ENCODE measurements at places on chromosomes 3 and 15.
A peak's percentile ranks its signal among the peaks of the same experiment; 100 is the strongest.

DNA sequence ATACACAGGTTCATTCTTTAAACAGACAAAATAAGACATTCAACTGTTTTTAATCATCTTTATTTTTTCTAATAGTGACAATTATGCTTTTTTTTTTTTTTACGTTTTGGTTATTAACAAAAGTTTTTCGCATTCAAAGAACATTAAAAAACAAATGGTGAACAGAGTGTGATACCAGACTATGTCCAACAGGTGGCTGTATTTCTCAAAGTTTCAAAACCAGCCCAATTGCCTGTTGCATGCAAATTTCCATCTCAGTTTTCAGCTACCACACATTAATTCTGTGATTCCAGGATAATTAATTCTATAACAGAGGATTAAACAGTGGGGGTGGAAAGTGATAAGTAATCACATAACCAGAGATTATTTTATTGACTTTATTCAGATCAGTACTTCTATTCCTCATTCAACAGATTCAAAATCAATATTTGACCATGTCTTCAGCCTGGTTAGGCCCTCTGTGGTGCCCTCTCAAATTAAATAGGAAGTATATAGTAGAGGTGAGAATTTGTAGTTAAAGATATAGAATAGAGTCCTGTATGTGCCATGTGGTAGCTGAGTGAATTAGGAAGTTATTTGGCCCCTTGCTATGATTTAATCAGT is 122.2 kb upstream of the DCBLD2 start:
- DNase-seq = no peak

GRCh38 chr3:179321668-179322285 is 1.1 kb upstream of the ZNF639 start:
- no peak for DNase-seq

GRCh38 chr3:152123457-152123856 is 145.3 kb upstream of the MBNL1 start:
- no peak for DNase-seq

DNA sequence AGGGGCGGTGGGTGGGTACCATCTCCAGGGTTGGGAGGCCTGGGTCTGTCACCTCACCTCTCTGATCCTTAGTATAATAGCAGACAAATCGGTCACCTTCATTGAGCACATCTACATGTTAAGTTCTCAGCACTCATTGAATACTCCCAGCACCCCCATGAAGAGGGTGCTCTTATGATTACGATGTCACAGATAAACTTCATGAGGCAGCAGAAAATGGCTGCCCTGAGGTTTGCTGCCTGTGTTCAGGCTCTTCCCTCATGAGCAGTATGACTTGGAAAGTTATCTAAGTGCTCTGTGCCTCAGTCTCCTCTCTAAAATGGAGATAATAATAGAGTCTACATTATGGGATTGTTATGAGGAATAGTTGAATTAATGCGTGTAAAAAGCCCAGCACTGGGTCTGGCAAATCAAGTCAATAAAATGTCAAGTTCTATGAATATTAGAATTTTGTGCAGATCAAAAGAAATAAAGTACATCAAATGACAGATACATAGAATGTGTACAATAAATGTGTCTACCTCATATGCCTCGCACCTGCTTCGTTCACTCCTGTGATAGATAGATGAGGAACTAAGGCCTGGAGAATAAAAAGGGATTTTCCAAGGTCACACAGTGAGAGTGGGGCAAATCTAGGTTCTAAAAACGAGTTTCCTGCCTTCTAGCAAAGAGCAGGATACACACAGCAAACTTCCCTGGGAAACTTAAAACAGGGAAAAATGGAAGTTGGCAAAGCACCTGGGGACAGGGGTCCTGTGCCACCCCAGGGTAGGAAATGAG is 142.2 kb upstream of the MRPS22 start:
- DNase-seq = no peak

GRCh38 chr15:41286665-41287333 is 45.6 kb downstream of the OIP5 start:
- no peak for DNase-seq

- no peak for DNase-seq
These were observed 595.6 kb downstream of the ROBO1 start for GRCh38 chr3:79172241-79172640.

DNA sequence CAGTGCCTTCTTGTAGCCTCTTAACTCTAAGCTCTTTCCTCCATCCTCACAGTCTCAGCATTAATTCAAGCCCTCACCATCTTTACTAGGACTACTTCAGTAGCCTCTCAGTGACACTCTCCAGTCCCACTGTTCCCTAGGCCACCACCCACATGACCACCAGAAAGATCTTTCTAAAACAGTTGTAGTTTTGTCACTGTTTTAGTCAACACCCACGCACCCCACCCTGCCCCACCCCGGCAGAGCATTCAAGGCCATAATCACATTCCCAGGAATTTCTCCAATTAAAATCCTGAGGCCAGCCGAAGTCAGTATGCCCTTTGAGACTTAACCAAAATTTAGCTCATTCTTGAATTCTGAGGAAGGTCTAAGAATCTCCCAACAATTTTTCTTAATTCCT is 31.2 kb upstream of the PSMD6 start:
- DNase-seq = no peak

DNA sequence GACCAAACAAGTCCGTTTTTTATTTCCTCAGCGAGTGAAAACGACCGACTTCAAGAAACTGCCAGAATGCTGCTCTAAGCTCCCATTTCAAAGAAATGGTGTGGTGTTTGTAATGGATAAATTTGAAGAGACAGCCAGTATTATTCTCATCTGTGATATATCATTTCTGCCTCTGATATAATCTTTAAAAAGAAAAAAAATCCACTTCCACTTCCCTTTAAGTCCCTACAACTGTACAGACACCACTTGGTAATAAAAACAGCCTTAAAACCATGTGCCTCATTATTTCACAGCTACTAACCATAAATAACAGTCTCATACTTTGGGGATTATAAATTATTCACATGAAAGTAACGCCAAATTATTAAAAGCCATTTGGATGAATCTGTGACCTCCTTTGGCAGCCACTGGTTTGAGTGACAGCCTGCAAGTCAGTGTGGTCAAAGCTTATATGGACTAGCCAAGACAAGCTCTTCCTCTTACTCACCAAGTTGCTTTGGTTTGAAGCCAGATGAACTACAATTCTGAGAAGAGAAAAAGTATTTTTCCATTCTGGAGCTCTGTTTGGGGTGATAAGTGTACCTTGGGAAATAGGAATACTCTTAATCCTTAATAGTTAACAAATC is 168.0 kb downstream of the SHOX2 start:
- DNase-seq = no peak

DNA sequence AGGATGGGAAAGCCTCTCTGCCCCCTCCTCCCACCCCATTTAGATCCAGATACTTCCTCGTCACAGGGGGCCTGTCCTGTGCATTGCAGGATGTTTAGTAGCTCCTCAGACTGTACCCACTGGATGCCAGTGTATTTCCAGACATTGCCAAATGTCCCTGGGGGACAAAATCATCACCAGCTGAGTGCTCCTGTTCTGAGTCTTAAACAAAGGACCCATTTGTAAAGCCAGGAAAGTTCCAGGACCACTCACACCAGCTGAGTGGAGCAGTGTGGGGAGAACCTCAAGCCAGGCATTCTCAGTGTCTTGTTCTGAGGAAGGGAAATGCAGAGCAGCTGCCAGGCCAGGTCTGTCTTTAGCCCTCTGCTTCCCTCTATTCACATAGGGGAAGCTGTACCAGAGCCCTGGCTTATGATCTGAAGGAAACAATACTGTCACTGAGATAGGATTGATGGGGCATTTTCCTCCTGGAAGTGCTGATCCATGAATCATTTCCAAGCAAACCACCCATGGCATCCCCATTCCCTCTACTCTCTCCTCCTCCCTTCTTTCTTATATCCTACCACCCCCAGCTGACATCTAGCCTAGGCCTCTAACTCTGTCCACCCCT is 67.4 kb upstream of the MEX3B start:
- DNase-seq = no peak

- DNase-seq = no peak
These were observed 1.6 kb downstream of the FRMD4B start for GRCh38 chr3:69384326-69384725.

GRCh38 chr15:66189291-66189690 is 64.3 kb downstream of the MEGF11 start:
- no peak for DNase-seq

DNA sequence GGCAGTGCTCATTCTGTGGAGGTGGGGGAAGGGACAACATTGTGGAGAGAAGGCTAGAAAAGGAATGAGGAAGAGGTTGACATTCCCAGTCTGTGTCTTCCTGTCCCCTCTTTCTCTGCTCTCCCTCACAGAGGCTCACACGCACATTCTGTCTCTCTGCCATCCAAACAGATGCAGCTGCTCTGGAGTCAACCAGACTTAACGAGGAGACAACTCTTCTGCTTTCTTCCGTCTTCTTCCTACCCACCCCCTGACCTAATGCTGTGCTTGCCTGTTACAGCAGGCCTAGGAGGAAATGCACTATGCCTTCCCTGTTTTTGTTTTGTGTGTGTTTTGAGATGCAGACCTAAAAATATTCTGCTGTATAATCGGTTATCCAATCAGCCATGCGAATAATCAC is 121.9 kb downstream of the CACNA1D start:
- DNase-seq = no peak

DNA sequence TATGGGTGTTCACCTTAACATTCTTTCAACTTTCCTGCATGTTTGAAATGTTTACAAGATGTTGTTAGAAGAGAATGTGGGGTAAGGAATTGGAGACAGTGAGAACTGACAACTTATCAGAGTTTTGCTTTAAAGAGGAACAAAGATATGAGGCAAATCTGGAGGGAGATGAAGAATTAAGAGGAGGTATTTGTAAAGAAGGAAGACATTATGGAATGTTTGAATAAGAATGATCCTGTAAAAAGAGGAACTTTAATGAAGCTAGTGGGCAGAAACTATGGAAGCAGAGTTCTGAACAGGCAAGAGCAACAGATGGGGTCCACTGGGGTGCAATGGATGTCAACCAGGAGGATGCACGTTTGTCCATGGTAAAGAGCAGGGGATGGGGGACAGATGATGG is 27.7 kb downstream of the PLD1 start:
- no peak for DNase-seq

- no peak for DNase-seq
These were observed 25.0 kb downstream of the MIX23 start for GRCh38 chr3:122357828-122358702.

- DNase-seq = no peak
These were observed 50.9 kb upstream of the NPHP3 start for GRCh38 chr3:132773071-132773619.

DNA sequence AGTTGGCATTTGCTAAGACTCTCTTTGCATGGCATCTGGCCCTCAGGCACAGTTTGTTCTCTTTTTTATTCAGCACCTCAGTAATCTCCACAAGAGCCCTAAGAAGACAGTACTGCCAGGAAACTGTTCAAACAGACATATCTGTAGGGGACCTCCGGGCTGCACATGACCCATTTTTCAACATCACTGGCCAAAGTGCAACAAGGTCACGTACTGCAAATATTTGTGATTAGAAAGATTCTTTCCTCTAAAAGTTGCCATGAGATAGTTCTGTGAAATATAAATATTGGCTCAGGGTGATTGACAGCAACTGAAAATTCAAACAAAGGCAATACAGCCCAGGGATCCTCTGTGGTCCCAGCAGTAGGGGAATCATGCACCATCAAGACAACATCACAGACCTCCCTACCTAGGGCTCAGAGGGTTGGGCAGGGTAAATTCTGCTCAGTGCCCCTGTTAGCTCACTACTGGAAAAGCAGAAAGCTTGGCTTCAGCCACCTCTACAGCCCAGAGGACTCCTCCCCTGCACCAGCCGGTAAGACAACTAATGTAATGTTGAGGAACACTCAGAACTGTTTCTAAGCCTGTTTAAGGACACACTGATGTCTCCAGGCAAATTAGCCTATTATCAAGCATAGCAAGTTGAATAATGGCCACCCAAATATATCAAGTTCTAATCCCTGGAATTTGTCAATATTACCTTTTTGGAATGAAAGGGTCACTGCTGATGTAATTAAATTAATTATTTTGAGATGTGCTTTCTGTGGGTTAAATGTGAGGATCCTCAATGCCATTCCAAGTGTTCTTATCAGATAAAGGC is 117.4 kb upstream of the LPP start:
- DNase-seq = no peak

GRCh38 chr15:63240109-63240508 is 37.3 kb upstream of the APH1B start:
- DNase-seq = no peak

DNA sequence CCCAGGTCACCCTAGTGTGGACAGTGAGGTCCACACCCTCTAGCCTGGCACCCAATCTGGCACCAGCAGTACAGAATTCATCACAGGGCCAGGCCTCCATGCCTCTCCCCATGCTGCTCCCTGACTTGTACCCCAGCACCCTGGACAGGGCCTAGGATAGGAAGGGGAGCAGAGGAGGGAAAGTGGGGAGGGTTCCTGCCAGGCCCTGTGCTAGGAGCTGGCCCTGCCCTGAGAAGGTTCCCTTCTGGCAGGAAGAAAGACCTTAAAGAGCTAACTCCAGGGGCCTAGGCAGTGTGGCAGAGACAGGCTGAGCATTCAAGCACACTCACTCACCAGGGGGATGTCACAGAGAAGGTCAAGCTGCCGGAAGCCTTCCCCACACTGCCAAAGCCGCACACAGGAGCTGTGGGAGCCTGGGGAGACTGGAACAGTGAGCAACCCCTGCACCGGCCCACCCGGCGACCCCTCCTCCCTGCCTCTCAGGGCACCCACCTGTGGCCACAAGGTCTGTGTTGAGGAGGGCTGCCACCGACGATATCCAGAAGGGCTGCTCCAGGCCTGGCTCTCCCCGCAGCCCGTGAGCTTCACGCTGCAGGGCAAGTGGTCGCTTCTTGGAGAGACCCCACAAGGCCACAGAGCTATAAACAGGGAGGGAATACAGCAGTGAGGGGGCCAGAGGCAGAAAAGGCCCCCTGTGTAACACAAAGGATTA is 7.4 kb downstream of the RRP9 start:
- DNase-seq = peak; percentile 34

- DNase-seq = no peak
These were observed 253.7 kb upstream of the TPRG1 start for GRCh38 chr3:188918093-188918492.

DNA sequence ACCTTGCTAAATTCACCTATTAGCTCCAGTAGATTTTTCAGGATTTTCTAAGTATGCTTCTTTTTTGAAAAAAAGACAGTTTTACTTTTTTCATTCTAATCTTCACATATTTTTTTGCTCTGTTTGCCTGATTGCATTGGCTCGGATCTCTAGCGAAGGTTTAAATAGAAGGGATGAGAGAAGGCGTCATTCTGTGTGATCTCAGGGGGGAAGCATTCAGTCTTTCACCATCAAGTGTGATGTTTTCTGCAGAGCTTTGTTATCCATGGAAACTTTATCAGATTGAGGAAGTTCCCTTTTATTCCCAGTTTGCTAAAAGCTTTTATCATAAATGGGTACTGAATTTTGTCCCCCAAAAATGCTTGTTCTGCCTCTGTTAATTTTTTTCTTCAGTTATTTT is 120.3 kb downstream of the LRRK1 start:
- DNase-seq = no peak

GRCh38 chr15:44657378-44657777 is 6.1 kb downstream of the SPG11 start:
- no peak for DNase-seq
